ENCODE measurements at places on chromosomes 6 and 20.

DNA sequence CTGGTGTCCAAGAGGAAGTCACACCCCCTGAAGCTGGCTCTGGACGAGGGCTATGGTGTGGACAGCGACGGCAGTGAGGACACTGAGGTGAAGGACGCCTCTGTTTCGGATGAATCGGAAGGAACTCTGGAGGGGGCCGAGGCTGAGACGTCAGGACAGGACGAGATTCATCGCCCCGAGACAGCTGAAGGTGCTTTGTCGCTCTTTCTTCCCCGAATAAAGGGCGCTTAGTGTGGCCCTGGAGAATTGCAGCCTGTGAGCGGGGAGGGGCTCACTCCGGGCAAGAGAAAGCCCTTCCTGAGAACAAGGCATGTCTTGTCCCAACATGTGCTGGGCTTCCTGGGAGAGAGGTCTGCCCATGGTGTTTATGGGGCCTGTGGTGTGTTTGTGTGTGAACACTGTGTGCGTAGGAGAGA lies 41.4 kb downstream of the MYT1 start:
- H3K27me3 ChIP-seq = peaks cover 77% of the 10 kb centered on the region
- H3K4me1 ChIP-seq = no peaks in the 10 kb centered on the region
- H3K27ac ChIP-seq = no peak overlapping the region

DNA sequence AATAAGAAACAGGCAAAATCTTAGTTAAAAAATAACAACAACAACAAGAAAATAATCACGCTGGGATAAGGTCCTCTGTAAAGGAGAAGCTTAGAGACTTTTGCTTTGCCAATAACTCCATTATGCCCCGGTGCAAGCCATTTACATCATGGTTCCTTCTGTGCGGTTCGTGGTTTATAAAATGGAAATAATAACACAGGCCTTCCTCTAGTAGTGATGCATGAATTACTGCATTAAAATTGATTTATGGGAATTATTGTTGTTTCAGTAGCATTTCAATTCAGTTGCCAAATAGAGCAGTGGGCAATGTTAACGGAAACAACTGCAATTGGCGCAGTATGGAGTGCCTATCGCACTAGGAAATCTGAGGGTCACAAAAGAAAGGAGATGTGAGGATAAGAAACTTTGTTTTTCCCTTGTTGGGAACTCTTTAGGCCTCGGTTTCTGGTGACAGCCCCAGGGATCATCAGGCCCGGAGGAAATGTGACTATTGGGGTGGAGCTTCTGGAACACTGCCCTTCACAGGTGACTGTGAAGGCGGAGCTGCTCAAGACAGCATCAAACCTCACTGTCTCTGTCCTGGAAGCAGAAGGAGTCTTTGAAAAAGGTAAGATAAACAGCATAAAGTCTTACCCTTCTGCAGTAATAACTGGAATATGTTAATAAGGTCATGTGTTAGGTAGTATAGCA lies 1.1 kb downstream of the CD109 start:
- H3K36me3 ChIP-seq = no peaks in the 10 kb centered on the region
- no peak for DNase-seq
- H3K27ac ChIP-seq = no peak overlapping the region

GRCh38 chr6:169131390-169131789 lies 122.3 kb downstream of the THBS2 start:
- no peaks in the 10 kb centered on the region for H3K36me3 ChIP-seq
- no peak for DNase-seq
- H3K27ac ChIP-seq = no peak overlapping the region
- H3K4me1 ChIP-seq = no peaks in the 10 kb centered on the region
- H3K4me3 ChIP-seq = no peak overlapping the region
- peaks cover 12% of the 10 kb centered on the region for H3K27me3 ChIP-seq

DNA sequence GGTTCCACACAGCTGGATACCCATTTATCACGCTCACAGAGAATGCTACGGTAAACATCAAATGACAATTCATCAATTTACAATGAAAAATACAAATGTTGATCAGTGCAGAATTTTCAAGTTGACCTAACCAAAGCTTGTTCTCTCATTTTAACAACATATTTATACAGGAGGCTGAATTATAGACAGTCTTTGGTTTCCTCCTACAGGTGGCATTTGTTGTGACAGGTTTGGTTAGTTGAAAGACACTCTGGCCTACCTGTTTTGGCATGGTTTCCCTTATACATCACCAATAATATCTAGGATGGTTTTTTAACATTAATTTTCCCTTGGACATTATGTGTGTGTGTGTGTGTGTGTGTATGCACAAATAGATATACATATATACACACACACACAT lies 642.5 kb upstream of the MMS22L start:
- H3K4me3 ChIP-seq = no peak overlapping the region
- DNase-seq = no peak

DNA sequence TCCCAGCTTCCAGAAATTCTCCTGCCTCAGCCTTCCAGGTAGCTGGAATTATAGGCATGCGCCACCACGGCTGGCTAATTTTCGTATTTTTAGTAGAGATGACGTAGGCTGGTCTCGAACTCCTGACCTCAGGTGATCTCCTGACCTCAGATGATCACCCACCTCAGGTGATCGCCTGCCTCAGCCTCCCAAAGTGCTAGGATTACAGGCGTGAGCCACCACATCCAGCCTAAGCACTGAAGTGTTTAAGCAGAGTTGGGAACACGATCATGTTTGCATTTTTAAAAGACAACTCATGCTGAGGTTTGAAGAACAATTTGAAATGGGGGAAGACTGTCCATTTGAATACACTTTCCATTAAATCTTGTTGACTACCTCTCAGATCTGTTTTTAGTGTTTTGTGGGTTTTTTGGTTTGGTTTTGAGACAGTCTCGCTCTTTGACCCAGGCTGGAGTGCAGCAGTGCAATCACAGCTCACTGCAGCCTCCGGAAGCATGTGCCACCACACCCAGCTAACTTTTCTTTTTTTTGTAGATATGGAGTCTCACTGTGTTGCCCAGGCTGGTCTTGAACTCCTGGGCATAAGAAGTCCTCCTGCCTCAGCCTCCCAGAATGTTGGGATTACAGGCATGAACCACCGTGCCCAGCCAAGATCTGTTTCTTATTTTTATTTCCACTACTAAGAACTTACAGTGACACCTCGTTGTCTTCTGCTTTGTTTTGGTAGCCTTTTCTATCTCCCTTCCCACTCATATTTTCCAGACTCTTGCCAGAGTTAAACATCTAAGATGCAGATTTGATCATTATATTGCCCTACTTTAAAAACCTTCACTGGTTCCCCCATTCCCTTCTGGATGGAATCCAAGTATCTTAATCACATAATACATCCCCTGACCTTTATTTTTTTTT lies 5.5 kb downstream of the CASP8AP2 start:
- peak overlapping the region; percentile 84 for H3K27ac ChIP-seq
- H3K36me3 ChIP-seq = no peaks in the 10 kb centered on the region
- peak; percentile 11 for DNase-seq
- peak overlapping the region; percentile 21 for H3K4me3 ChIP-seq
- peaks cover 23% of the 10 kb centered on the region for H3K4me1 ChIP-seq

- H3K4me3 ChIP-seq = no peak overlapping the region
- DNase-seq = no peak
- no peaks in the 10 kb centered on the region for H3K4me1 ChIP-seq
- H3K27me3 ChIP-seq = peaks cover 2% of the 10 kb centered on the region
Measured at GRCh38 chr6:1470040-1470439, 80.7 kb downstream of the FOXF2 start.

- no peaks in the 10 kb centered on the region for H3K27me3 ChIP-seq
- peaks cover 33% of the 10 kb centered on the region for H3K4me1 ChIP-seq
- peak within 1 kb of the TSS; percentile 86 for H3K4me3 ChIP-seq
- H3K27ac ChIP-seq = peak within 1 kb of the TSS; percentile 91
Measured at GRCh38 chr6:26401987-26402658, at the start of gene BTN3A1. Gene BTN3A1, plus strand, starts transcription at chr6:26402275. Its CDS starts 3,289 bp downstream, at chr6:26405564.
